ENCODE measurements at places on chromosomes 1 and 21.

- no peak for DNase-seq
Measured at GRCh38 chr1:206892351-206892984, 4.8 kb upstream of the IL24 start.

GRCh38 chr1:38133756-38134155 is 87.2 kb upstream of the POU3F1 start:
- DNase-seq = no peak

DNA sequence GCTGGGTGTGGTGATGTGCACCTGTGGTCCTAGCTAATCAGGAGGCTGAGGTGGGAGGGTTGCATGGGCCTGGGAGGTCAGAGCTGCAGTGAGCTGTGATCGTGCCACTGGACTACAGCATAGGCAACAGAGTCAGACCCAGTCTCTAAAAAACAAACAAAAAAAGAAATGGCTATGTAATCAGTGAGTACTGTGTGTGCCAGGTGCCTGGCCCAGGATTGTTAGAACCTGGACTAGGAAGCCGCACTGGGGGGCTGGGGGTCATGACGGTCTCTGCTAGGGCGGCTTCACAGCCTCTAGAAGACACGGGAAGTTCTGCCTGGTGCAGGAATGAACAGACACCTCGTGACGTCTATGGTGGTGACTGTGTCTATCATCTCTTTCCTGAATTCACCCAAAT is 8.5 kb downstream of the TMEM9 start:
- DNase-seq = no peak

- no peak for DNase-seq
Measured at GRCh38 chr1:75265792-75266191, 131.6 kb downstream of the LHX8 start.

DNA sequence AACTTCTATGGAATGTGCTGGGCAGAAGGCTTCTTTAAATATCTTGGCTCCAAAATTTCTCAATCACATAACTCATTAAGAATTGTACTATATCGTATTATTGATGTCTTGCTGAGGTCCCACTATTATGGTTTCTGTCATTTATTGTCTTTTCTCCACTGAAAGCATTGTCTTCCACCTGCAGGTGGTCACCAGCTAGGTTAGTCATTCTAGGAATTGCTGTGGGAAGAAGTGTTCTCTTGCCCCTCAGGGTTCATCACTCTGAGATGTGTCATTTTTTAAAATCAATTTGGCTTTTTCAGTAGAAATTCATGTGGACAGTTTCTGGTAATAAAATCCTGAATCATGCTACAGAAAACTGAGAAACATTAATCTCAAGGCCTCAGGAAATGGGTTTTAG is 66.1 kb downstream of the NCAM2 start:
- DNase-seq = no peak

DNA sequence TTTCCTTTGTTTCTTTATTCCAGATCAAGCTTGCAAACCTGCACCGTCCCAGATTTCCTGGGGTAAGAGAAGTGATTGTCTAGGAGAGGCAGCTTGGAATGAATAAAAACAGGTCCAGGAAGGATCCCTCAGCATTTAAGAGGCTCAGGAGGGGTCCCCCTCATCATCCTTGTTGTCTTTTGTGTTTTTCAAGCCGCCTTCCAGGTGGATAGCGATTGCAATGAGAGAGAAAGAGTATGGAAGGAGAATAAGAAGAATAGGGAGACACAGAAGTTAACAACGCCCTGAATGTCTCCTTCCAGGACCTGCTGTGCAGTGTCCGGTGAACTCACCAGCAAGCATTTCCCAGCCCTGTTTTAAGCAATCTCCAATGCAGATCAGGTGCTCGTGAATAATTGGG is 8.5 kb downstream of the ERG start:
- DNase-seq = no peak

DNA sequence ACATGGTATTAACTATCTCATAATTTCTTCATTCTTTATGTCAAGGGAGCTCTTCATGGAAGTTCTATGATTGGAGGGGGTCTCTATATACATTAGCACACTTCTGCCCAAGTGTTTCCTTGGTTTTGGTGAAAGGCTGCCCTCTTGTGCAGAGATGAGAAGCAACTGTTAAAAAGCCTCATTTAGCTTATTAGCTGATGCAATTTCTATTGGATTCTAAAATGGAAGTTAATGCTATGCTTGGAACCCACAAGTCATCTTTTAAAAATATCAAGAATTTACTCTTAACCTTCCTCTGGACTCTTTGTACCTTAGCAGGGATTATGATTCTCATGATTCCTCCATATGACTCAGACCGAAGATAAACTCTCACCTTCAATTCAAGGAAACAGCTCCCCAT is 328.9 kb downstream of the PTBP2 start:
- no peak for DNase-seq

GRCh38 chr1:214397497-214397896 is 116.5 kb downstream of the SMYD2 start:
- no peak for DNase-seq

GRCh38 chr21:33286600-33287456 is 20.7 kb downstream of the IL10RB start:
- DNase-seq = no peak

DNA sequence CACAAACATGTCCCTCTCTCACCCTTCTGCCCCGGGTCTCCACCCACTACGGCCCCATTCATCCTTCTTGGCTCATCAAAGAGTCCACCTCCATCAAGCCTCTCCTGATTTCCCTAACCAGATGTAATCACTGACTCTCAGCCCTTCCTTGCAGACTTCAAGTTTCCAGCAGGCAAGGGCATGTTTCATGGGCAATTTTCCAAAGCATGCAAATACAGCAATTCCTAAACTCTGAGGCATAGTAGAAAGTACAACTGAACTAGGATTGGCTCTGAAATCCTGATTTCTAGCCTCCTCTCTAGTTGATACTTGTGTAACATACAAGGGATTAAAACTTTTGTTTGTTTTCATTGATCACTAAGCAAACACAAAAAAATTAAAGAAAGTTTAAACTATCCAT is 109.1 kb upstream of the GADD45A start:
- no peak for DNase-seq

DNA sequence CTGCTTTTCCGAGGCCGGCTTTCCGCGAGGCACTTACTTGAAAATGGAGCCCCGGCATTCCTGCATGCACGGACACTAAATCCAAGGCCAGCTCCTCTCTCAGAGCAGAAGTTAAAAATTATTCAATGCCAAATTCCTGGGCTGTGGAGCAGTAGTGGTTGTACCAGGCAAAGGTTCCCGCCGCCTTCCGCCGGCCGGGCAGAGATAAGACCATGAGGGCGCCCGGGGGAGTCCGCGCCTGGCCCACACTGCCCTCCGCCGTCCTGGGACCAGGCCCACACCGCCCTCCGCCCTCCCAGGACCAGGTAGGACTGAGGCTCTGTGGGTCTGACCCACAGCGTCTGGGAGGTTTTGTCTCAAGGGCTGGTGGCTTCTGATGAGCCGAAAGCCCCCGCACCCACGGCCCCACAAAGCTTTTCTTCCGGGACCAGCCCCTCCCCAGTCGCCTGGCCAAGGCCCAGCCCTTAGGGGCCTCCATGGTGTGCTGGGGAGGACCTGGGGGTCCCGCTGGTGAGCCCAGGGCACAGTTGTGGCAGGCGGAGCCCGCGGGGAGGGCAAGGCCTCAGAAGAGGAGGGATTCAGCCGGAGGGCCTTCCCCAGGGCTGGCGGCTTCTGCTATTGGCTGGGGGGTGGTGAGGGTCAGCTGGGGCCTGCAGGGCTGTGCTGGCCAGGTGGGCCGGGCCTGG is 12.7 kb upstream of the C1orf159 start:
- no peak for DNase-seq

GRCh38 chr1:213947200-213947801 is 40.5 kb upstream of the PROX1 start:
- DNase-seq = no peak

DNA sequence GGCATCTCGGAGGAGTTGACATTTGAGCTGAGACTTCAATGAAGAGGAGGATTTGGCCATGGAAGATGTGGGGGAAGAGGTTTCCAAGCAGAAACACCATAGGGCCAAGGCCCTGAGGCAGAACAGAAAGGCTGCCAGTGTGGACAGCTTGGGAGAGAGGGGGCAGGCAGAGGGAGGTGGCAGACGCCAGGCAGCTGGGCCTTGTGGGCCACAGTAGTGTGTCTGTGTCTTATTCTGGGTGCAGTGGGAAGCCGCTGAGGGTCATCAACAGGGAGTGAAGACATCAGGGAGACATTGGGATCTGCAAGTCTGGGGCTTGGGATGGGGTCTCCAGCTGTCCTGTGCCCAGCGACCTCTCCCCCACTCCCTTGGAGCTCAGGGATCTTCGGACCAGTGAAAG is 96.8 kb downstream of the LACTBL1 start:
- no peak for DNase-seq

All from type B pancreatic cell (in vitro differentiated cells).